ENCODE measurements at places on chromosomes 1 and 21.

- peak; percentile 76 for DNase-seq
Observed at GRCh38 chr21:34795548-34796180, 126.9 kb downstream of the CLIC6 start.

GRCh38 chr21:39153373-39153772 lies 29.9 kb downstream of the PSMG1 start:
- no peak for DNase-seq

DNA sequence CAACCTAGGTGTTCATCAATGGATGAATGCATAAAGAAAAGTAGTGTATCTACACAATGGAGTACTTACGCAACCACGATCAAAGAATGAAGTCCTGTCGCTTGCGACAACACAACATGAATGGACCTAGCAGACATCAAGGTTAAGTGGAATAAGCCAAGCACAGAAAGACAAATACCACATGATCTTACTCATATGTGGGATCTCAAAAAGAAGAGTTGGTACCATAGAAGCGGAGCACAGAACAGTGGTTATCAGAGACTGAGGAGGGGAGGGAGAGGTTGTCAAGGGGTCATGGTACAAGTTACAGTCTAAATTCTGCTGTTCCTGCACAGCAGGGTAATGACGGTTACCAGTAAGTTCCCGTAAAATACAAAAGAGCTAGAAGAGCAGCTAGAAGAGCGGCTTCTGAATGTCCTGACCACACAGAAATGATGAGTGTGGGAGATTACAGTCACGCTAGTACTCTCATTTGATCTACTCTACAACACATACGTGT lies 36.7 kb downstream of the NPHP4 start:
- peak; percentile 42 for DNase-seq

DNA sequence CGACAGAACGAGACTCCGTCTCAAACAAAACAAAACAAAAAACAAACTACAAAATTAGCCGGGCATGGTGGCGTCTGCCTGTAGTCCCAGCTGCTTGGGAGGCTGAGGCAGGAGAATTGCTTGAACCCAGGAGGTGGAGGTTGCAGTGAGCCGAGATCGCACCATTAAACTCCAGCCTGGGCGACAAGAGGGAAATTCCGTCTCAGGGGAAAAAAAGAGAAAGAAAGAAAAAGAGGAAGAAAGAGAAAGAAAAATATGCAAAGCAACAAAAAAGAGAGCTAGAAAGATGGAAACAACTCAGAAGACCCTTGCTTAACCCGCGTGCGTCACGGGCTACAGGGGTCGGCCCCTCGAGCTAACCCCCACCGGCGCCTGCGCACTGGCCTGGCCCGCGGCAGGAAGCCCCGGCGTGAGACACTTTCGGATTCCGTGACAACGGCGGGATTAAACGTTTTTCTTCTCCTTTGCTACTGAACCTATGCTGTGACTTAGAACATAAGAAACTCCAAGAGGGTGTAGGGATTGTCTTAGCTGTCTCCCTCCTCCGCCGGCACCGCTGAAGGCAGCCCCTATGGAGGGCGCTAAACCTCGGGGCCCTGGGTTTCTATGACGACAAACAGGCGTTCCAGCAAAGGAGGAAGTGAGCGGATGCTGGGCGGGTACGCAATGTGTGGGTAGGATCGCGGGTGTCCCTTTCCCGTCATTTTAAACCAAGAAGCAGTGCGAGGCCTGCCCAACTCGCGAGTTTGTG lies at the start of gene AXDND1:
Gene AXDND1, plus strand, starts transcription at position 630 of the 751 bp plus-strand sequence. CDS start 539 bp downstream, outside the sequence.
- DNase-seq = peak; percentile 63

- DNase-seq = peak; percentile 11
Observed at GRCh38 chr1:111980686-111981085, 8.8 kb downstream of the KCND3 start.

DNA sequence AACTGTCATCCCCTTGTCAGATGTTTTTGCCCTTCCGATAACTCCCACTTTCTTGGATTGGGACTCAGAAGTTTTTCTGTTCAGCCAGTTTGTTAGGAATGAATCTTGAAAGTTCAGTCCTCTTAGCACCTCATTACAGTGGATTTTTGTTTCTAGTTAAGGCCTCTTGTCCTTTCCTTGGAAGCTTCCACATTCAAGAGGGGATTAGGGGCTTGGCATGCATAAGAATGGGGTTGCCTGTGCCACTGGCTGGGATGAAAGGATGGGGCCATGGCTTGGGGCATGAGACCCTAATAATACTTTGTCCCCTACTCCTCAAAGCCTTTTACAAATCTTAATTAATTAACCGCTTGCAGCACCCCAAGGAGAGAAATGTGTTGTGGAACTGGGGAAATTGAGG lies 2.4 kb upstream of the DHDDS start:
- no peak for DNase-seq

DNA sequence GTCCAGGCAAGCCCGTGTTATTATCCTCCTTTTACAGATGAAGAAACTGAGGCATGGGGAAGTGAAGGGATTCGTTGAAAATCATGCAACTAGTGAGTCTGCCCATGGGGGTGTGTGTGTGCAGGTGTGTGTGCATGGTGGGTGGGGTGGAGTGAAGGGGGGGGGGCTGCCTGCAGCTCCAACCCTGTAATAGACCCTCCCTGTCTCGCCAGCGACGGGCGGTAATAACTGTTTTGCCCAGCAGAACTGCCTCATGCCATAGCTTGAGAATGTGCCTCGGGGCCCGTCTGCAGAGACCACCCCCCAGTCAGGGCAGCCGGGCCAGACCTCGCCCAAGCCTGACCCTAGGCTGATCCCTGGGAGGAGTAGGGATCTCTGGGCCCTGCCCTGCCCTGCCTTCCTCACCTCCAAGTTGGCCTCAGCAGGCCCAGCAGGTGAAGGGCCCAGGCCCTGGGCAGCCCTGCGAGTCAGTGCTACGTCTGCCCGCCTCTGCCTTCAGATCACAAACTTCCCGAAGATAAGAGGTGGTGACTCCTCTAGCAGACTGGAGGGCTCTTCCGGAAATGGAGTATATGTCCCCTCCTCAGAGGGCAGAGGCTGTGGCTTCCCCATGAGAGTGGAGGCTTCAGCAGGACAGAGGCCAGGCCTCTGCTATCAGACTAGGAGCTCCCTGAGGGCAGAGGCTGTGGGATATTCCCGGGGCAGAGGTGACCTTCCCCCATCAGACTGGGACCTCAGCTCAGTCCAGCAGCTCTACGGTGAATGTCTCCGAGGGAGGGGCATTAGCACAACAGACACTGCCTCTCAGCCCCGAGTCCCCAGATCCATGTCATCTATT lies 15.7 kb upstream of the EPHA2 start:
- DNase-seq = no peak

DNA sequence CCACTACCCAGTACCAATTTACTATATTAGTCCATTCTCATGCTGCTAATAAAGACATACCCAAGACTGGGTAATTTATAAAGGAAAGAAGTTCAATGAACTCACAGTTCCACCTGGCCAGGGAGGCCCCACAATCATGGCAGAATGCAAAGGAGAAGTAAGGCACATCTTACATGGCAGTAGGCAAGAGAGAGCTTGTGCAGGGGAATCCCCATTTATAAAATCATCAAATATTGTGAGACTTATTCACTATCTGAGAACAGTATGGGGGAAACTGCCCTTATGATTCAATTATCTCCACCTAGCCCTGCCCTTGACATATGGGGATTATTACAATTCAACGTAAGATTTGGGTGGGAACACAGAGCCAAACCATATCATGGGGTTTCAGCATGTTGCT lies 6.4 kb downstream of the CD58 start:
- DNase-seq = no peak

DNA sequence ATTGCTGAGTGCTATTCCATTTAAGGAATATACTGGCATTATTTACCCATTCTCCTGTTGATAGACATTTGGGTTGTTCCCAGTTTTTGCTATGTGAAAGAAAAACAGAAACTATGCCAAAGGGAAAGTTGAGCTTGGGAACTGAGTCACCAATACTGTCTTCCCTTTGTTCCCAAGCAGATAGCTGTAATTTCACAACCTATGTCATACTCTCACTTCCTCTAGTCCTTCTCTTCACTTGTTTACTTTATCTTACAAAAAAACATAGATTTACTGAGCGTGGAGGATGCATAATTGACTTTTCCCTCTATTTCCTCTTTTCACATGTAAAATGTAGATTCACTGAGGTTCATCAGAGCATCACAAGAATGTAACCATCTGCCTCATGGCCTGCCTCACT lies 32.4 kb upstream of the PGBD5 start:
- DNase-seq = no peak

DNA sequence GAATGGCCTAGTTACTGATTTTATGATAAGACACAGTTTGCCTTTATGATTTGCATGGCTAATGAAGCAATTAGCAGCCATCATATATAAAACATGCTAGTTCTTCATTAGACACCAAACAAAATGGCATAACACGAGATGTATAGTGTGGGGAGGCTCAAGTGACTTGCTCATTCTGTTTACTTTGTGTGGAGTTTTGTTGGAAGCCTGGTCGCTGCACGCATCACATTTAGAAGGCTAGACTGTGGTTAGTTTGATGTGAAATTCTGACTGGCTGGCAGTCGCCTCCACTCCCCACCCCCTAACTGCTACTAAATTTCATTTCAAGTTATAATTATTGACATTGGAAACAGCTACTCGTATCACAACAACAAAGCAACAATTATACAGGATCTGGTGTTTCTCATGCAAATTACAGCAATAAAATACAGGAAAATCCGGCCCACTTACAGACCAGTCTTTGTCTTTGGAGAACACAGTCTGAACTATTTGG lies 356.1 kb downstream of the LMO4 start:
- peak; percentile 25 for DNase-seq

DNA sequence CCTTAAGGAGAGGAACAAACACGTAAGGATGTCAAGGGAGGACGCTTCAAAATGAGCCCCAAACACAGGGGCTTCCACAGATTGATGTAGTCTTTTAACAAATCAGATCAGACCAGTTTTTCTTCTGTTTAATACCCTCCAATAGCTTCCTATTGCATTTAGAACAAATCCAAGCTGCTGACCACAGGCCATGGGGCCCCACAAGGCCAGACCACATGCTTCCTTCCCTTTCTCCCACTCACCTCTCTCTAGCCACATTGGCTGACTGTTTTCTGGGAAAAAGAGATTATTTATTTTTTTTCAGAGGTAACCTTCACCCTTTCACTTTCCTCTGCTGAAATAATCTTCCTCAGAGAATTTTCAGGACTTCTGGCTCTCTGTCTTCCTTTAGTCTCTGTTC lies 380.6 kb downstream of the SIPA1L2 start:
- DNase-seq = no peak

DNA sequence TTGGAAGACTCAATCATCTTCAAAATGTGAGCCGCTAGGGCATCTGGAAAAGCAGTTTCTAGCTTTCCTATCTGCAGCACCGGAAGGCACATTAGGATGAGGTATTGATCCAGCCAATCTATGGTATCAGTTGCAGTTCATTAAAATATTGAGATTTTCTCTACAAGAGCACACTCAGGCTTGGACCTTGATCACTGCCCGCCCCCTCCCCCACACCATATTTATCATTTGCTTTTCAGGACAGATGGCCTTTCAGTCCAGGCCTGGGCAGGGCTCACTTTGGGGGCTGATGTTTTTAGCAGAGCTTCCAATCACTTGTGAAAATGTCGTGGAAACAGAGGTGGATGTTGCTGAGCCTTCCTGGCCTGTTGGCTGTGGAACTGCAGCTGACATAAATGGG lies 17.5 kb downstream of the LHX4 start:
- DNase-seq = no peak

DNA sequence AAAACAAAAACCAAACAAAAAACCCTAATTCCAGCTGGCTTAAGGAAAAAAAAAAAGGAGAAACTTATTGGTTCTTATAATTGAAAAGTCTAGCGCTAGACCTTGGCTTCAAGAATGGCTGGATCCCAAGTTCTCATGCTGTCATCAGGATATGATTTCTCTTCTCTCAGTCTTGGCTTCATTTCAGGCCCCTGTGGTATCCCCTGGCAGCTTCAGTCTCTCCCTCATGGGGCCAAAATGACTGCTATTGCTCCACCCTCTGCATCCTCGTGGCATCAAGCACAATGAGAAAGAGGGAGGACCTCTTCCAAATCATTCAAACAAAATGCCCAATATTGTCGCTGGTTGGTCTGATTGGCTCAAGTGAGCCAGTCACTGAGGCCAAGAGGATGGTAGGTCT lies 80.7 kb downstream of the GIPC2 start:
- no peak for DNase-seq

GRCh38 chr1:10796029-10796944 lies at the start of gene CASZ1:
Gene CASZ1, minus strand, starts transcription at chr1:10796646. Its CDS starts 102,757 bp downstream, at chr1:10693889.
- DNase-seq = peak; percentile 93

DNA sequence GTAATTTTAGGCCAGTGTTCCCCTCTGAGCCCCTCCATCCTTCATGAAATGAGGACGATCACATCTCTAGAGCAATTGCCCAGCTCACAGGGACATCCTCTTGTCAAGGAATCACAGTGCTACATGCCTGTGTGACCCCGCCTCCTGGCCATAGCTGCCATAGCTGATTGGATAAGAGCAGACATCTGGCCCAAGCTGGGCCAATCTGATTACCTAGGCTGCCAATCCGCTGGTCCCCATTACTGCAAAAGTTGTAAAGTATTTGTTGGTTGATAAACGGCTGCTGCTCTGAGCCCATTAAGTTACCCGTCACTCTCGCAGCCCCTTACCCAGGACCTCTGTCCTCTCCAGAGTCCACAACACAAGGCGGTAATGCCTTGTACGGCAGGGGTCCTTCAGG lies 8.3 kb downstream of the NT5C1A start:
- no peak for DNase-seq

GRCh38 chr1:44611419-44611818 lies 62.9 kb downstream of the TMEM53 start:
- DNase-seq = no peak

DNA sequence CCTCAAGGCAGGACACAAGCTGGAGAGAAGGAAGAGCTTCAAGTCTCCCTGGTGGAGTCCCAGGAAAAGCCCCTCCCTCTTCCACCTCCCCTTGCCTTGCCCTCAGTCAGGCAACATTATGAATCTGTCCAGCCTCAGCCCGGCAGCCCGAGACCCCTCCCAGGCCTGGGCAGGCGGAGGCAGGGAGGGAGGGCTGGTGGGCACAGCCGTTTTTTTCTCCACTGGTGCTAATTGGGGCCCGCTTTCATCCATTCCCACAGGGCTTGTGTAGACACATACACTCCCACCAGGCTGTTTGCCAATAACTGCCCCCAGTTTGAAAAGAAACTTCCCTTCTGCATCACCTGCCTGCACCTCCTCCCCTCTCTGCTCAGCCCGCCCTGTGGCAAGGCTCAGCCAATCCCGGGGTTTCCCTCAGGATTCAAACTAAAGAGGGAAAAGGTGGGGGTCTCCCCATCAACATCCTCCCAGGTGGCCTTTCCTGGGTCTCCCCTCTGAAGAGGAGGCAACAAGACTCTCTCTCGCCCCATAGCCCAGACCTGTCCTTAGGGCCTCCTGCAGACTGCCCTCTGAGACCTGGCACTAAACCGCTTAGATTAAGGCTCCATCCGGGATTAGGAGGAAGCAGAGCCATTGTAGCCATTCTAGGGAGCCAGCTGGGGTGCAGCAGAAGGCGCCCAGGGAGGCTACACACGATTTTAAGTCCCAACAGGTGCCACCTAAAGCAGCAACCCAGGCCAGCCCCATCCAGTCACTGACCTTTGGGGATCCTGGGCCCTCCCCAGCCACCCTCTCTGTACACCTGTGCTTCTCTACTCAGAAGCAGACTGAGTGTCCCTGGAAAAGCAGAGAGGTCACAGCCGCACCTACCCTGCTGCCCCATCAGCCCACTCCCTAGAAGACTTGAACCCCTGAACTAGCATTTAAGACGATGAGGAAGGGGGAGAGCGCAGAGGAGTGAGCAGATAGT lies 3.5 kb downstream of the IGSF9 start:
- DNase-seq = no peak

- no peak for DNase-seq
Observed at GRCh38 chr1:221839782-221840395, 98.0 kb upstream of the DUSP10 start.

Measured in DMS153 (cell line).